ENCODE measurements at places on chromosomes 13 and 19.
A peak's percentile ranks its signal among the peaks of the same experiment; 100 is the strongest.

DNA sequence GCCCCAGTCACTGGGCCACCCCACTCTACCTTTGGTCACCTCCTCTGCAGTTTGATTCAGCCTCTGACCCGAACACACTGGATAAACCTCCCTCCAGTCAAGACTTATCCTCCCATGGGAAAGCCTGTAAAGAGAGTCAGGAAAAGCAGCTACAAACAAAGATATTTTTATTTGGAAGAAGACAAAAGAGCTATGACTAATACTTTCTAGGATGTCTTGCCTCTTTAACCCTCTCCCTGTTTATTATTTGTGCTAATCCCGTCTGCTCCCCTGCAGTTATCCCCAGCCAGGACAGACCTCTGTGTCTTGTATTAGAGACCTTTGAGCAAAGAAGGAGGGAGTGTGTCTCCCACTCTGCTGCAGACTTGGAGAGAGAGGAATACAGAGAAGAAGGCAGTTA lies 178.3 kb downstream of the EFNB2 start:
- DNase-seq, result no peak

DNA sequence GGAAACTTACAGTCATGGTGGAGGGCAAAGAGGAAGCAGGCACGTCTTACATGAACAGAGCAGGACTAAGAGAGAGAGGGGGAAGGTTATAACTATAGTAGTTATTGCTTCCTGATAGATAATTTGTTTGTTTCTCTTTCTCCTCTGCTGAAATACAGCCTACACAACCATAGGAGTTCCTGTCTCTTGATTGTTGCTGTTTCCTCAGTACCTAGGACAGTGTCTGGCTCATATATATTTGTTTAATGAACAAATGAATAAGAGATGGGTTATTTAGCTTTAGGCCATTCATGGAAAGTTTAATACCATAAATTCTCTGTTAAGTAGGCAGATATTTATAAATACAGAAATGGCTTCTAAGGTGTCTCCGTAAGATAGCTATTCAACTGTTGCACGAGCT lies 95.2 kb downstream of the PCCA start:
- DNase-seq, result no peak

DNA sequence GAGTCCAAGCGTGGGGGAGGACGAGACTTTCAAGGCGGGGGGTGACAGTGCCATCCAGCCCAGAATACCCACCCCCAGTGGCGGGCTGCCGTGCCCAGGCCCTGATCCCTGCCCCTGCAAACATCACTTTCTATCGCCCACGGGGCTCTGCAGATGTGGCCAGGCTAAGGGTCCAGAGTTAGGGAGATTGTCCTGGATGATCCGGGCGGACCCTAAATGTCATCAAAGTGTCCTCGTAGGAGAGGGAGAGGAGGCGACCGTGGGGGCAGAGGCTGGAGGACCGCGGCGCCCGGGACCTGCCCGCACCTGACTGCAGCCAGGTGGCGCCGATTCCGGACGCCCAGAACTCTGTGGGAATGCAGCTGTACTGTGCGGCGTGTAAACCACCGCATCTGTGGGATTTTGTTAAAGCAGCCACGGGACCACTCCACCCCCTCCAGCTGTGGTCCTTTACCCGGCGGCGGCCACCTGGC lies 32.4 kb downstream of the GJA3 start:
- peak; percentile 16 for DNase-seq

- no peak for DNase-seq
These were observed 83.5 kb upstream of the ARGLU1 start for GRCh38 chr13:106651442-106651841.

DNA sequence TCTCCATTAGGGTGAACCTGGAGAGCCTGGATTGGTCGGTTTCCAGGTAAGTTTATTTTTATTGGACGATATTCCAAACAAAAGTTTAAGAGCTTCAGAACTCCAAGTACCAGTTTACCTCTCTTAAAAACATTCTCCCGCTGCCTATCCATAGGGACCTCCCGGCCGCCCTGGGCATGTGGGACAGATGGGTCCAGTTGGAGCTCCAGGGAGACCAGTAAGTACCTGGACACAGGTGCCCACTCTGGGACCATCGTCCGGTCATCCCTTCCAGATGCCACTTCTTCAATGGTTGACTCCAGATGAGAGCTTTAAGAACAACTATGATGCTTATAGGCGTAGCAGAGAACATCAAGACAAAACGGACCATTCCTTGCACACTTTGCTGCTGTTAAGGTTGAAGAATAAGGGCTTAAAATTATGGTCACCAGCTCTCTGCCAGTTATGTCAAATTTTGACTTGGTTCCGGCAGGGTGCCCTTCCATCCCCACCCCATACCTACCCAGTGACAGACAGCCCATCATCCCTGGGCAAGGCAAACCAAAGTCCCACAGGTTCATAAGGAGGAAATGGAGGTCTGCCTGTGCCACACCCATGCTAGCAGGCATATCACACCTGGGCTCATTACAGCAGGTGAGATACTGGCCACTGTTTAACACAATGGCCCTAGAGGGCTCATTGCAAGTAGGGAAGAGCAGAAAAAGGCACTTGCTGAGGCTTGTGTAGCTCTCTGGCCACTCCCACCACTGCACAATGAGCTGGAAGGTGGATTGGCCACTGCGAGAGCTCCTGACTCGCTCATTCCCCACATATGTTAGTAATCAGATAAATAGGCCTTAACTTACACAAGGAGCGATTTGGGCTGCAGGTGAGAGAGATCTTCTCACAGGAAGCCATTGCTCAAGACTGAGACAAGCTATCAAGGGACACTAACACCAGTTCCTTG lies 123.6 kb downstream of the COL4A2 start:
- DNase-seq, result no peak

GRCh38 chr13:50415428-50415827 lies 400.2 kb downstream of the KCNRG start:
- DNase-seq, result no peak

GRCh38 chr13:105513448-105513847 lies 1022.0 kb downstream of the EFNB2 start:
- no peak for DNase-seq

DNA sequence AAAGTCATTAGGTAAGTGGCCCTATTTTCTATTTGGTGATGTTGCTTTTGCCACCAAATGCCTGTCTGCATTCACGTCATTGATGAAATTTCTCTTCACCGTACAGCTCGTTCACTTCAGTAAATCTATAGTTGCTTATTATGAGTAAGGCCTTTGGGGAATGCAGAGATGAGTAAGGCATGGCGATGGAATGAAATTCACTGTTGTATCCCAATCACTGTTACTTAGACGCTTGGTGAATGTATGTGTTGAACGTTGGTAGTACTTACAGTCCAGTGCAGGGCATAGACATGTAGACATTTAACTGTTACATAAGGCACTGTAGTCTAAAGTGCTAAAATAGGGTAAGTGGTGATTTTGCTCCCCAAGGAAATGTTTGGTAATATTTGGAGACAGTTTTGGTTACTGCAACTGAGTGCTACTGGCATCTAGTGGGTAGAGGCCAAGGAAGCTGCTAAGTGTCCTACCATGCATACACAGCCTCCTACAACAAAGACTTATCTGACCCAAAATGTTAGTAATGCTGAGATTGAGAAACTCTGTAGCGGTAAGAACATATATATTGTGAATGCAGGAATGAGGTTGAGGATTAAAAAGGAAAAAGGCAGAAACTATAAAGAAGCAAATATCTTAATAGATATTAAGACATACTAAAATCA lies 5.8 kb downstream of the AKAP11 start:
- no peak for DNase-seq
